ENCODE measurements at places on chromosomes 5 and 9. TPM values are rescaled to one million over a fixed set of nuclear protein-coding genes. Genes with fewer than 3 reads are reported as not detected.

DNA sequence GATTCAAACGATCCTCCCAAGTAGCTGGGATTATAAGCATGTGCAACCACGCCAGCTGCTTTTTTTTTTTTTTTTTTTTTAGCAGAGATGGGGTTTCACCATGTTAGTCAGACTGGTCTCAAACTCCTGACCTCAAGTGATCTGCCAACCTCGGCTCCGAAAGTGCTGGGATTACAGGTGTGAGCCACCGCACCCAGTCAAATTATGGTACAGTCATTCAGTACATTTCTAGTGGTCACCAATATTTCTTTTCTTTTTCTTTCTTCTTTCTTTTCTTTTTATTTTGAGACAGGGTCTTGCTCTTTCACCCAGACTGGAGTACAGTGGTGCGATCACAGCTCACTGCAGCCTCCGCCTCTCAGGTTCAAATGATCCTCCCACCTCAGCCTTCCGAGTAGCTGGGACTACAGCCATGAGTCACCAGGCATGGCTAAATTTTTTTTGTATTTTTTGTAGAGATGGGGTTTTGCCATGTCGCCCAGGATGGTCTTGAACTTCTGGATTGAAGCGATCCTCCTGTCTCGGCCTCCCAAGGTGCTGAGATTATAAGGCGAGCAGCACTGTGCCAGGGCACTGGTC, 25.4 kb upstream of the DCP2 start:
- no peak for DNase-seq

The BSPRY gene
- 0.19 TPM for total RNA-seq

- DNase-seq = no peak
Measured at GRCh38 chr5:165055476-165055875, 1550.1 kb downstream of the MAT2B start.

DNA sequence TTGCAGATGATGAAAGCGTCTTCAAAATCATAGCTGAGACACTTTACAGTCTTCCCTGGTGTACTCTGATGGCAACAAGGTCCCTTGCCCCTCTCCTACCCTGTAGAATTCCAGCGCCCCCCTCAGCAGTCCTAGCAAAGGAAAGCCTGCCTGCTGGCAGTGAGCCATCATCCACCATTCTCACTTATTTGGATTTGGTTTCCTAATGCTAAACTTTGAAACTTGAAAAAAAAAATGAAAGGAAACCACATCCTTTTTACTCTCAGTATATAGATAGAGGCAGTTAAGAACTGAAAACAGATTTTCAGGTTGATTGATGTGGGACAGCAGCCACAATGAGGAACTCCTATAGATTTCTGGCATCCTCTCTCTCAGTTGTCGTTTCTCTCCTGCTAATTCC, at the start of gene GZMA:
Gene GZMA, plus strand, starts transcription at position 299 of the 400 bp plus-strand sequence. Its CDS starts 37 bp downstream, at position 336.
- DNase-seq = no peak

- DNase-seq = no peak
Measured at GRCh38 chr5:110853267-110853666, 114.5 kb downstream of the SLC25A46 start.
